ENCODE measurements at places on chromosomes 5 and 9. TPM values are rescaled to one million over a fixed set of nuclear protein-coding genes. Genes with fewer than 3 reads are reported as not detected.

DNA sequence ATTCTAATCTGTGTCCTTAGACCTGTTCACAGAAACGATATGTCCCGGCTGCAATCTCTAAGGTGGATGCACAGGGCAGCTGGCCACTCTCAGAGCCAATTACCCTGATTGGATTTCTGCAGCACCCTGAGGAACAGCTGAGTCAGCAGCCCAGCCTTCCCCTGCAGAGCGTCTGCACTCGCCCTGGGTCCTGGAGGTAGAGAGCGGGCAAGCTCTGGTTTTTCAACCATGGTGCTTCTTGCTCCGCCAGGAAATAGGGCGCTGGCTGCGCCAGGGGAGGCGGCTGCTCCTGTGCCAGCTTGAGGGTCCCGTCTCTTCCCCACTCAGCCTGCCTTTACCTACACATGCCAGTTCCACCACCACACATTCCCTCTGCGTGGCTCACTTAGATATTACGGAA, 19.2 kb downstream of the NDUFS6 start:
- H3K4me1 ChIP-seq, result no peaks in the 10 kb centered on the region
- H3K27ac ChIP-seq, result no peak overlapping the region
- DNase-seq, result peak; percentile 75
- H3K27me3 ChIP-seq, result no peaks in the 10 kb centered on the region
- H3K36me3 ChIP-seq, result peaks cover 51% of the 10 kb centered on the region

GRCh38 chr5:41598011-41598410, 87.6 kb upstream of the PLCXD3 start:
- H3K36me3 ChIP-seq, result no peaks in the 10 kb centered on the region
- no peak overlapping the region for H3K4me3 ChIP-seq
- H3K27ac ChIP-seq, result no peak overlapping the region
- H3K27me3 ChIP-seq, result no peaks in the 10 kb centered on the region

- no peaks in the 10 kb centered on the region for H3K27me3 ChIP-seq
- peaks cover 2% of the 10 kb centered on the region for H3K36me3 ChIP-seq
- no peak for DNase-seq
These were observed 1402.4 kb upstream of the NUDT12 start for GRCh38 chr5:104965006-104965405.

DNA sequence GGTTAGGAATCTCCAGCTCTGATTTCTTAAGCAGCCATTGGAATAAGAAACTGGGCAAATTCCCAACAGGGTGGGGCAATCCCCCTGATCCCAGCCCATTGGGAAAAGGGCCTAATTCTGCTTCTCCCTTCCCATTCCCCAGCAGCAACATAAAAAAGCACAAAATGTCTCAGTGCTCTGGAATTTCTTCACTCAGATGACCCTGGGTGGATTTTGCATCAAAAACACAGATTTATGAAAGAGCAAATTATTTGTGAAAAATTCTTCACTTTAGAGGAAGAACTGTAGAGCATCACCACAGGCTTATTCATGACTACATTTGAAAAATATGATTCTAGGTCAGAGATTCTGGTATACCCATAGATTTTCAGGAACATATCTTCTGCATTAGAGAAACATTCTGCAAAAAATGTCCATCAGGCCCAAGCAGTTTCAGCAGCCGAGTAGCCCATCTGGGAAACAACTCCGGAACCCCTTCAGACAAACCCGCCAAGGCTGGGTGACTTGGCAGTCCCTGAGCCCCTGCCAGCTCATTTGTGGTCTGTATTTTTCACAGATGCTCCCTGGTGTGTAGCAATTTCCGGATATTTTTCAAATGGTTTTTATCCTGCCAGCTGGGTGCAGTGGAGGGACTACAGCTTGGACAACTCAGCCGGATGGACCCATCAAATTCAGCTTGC, 102.1 kb upstream of the RANBP3L start:
- H3K4me1 ChIP-seq, result peaks cover 33% of the 10 kb centered on the region
- peak overlapping the region; percentile 90 for H3K27ac ChIP-seq
- H3K4me3 ChIP-seq, result peak overlapping the region; percentile 13
- peaks cover 4% of the 10 kb centered on the region for H3K27me3 ChIP-seq

GRCh38 chr9:119273325-119273904, 95.8 kb downstream of the BRINP1 start:
- H3K27me3 ChIP-seq, result no peaks in the 10 kb centered on the region
- H3K4me3 ChIP-seq, result no peak overlapping the region
- no peak overlapping the region for H3K27ac ChIP-seq
- no peak for DNase-seq
- H3K36me3 ChIP-seq, result no peaks in the 10 kb centered on the region

- H3K4me3 ChIP-seq, result no peak overlapping the region
- no peak for DNase-seq
- H3K4me1 ChIP-seq, result peaks cover 11% of the 10 kb centered on the region
- no peaks in the 10 kb centered on the region for H3K27me3 ChIP-seq
- peaks cover 10% of the 10 kb centered on the region for H3K36me3 ChIP-seq
These were observed 153.5 kb downstream of the RAPGEF6 start for GRCh38 chr5:131481569-131481968.

- no peaks in the 10 kb centered on the region for H3K36me3 ChIP-seq
- H3K4me1 ChIP-seq, result peaks cover 8% of the 10 kb centered on the region
- H3K27ac ChIP-seq, result no peak overlapping the region
- H3K4me3 ChIP-seq, result no peak overlapping the region
- no peak for DNase-seq
These were observed 21.2 kb upstream of the PCSK5 start for GRCh38 chr9:75869236-75869635.

DNA sequence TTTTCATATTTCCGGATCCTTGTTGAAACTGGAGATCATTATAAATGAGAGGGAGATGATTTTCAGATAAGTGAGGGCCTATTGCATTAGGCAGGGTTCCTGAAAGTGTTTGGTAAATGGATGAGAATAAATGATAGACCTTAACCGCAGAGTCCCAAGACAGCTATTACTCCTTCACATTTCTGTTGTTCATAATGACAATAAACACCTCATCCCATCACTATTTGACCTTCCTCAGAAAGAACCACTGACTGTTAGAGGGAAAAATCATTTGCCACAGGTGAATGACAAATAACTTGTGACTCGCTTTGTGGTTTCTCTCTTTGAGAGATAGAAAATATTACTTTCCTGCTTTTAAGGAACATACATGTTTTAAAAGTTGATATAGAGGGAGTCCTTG, 47.3 kb upstream of the TRMT10B start:
- no peak overlapping the region for H3K27ac ChIP-seq
- no peaks in the 10 kb centered on the region for H3K36me3 ChIP-seq
- no peak for DNase-seq
- peaks cover 55% of the 10 kb centered on the region for H3K27me3 ChIP-seq
- H3K4me3 ChIP-seq, result no peak overlapping the region

DNA sequence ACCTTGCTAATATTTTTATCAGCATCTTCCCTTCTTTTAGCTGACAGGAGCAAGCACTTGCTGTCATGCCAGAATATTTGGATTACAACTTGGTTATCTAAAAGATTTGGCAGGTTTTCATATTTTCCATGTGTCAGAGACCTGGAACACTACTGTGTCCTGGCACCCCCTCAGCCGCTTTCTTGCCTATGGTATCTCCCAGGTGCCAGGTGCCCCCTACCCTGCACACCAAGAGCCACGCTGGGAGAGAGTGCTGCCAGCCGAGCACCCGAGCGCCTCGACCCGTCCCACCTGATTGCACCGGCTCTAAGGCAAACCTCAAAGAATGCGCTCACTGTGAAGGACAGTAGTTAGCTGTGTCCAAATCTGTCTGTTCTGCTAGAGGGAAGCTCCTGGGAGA, 84.8 kb downstream of the GTF3C4 start:
- DNase-seq, result peak; percentile 73
- peaks cover 7% of the 10 kb centered on the region for H3K4me1 ChIP-seq
- peaks cover 30% of the 10 kb centered on the region for H3K27me3 ChIP-seq
- no peak overlapping the region for H3K4me3 ChIP-seq
- H3K36me3 ChIP-seq, result peaks cover 1% of the 10 kb centered on the region

- H3K27me3 ChIP-seq, result no peaks in the 10 kb centered on the region
- DNase-seq, result no peak
- peaks cover 13% of the 10 kb centered on the region for H3K36me3 ChIP-seq
- H3K4me3 ChIP-seq, result no peak overlapping the region
- no peak overlapping the region for H3K27ac ChIP-seq
These were observed 16.7 kb downstream of the MVB12B start for GRCh38 chr9:126343271-126343700.

DNA sequence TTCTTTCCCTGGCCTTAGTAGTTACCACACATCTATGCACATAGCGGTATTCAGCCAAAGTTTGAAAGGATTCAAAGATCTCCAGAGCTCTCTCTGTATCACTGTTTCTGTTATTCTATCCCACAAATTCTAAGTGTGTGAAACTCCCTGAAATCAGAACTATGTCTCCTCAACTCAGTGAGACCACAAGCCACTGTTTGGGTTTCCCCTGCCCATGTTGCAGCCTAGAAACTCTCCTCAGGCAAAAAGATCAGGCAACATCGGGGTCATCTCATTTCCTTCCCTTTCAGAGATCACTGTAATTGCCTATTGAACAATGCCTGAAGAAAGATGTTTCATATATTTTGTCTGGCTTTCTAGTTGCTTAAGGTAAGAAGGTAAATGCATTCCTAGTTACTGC, 135.6 kb downstream of the TMC1 start:
- H3K27me3 ChIP-seq, result peaks cover 24% of the 10 kb centered on the region
- no peak for DNase-seq
- H3K27ac ChIP-seq, result no peak overlapping the region
- peaks cover 10% of the 10 kb centered on the region for H3K4me1 ChIP-seq
- no peaks in the 10 kb centered on the region for H3K36me3 ChIP-seq

DNA sequence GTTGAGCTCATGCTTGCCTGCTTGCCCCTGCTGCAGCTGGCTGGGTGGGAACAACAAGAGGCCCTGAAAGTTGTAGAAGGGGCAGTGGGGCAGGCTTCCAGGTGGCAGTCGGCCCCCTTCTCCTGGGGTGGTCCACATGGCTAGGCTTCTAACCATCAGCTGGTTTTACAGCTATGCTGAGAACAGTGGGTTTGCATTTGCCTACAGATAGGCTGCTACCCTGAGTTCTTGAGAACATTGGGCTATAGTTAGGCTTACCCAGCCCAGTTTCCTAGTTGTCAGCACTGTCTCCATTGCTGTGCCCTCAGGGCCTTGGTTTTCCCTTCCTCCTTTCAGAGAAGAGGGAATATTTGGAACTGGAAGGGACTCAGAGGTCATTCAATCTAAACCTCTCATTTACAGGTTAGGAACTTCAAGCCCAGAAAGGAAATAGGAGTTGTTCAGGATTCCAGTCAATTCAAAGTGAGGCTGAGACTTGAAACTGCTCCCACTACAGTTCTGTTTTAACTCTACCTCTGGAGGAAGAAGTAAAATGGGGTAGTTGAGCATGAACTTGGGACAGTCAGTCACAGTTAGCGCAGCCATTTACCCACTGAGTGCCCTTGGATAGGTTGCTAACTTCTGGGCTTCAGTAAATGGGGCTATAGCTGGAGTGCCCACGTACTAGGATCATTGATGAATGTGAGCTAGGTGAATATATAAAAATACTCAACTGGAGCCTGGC, 11.5 kb downstream of the LARP1 start:
- peaks cover 68% of the 10 kb centered on the region for H3K4me1 ChIP-seq
- DNase-seq, result no peak
- no peak overlapping the region for H3K27ac ChIP-seq
- H3K36me3 ChIP-seq, result peaks cover 2% of the 10 kb centered on the region
- H3K4me3 ChIP-seq, result no peak overlapping the region

GRCh38 chr9:6764950-6765349, 7.2 kb downstream of the KDM4C start:
- H3K27ac ChIP-seq, result no peak overlapping the region
- no peaks in the 10 kb centered on the region for H3K36me3 ChIP-seq
- H3K4me1 ChIP-seq, result peaks cover 22% of the 10 kb centered on the region
- DNase-seq, result no peak

- H3K4me1 ChIP-seq, result peaks cover 42% of the 10 kb centered on the region
- H3K4me3 ChIP-seq, result no peak overlapping the region
- no peak for DNase-seq
- peaks cover 12% of the 10 kb centered on the region for H3K36me3 ChIP-seq
These were observed 34.0 kb downstream of the BOD1 start for GRCh38 chr5:173582216-173583111.

DNA sequence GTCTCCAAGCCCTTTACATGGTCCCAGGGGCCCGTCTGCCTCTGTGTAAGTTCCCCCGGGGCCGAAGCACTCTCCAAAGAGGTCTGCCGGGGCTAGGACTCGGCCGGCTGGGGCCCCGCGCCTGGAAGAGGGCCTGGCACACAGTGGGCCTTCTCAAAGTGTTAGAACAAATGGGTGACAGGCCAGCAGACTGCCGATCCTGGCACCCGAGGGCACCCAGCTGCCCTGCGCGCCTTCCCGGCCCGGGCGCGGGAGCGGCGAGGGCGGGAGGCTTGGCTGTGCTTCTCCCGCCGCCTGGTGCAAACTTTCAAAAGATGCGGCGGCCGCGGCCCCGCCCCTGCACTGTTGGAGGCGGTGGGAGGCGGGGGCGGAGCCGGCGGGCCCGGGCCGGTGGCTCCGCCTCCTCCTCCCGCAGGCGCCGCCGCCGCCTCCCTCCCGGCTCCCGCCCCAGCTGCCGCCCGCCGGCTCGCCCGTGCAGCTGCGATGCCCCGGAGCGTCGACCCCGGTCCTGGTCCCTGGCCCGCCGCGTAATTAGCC, at the start of gene NEURL1B:
TSS of gene NEURL1B (plus strand) at position 442 of the 537 bp plus-strand sequence. CDS start 144 bp downstream, outside the sequence.
- peaks cover 3% of the 10 kb centered on the region for H3K27me3 ChIP-seq
- peaks cover 22% of the 10 kb centered on the region for H3K4me1 ChIP-seq
- no peak within 1 kb of the TSS for H3K27ac ChIP-seq
- peak within 1 kb of the TSS; percentile 64 for H3K4me3 ChIP-seq
- H3K36me3 ChIP-seq, result no peaks in the 10 kb centered on the region
- DNase-seq, result no peak

DNA sequence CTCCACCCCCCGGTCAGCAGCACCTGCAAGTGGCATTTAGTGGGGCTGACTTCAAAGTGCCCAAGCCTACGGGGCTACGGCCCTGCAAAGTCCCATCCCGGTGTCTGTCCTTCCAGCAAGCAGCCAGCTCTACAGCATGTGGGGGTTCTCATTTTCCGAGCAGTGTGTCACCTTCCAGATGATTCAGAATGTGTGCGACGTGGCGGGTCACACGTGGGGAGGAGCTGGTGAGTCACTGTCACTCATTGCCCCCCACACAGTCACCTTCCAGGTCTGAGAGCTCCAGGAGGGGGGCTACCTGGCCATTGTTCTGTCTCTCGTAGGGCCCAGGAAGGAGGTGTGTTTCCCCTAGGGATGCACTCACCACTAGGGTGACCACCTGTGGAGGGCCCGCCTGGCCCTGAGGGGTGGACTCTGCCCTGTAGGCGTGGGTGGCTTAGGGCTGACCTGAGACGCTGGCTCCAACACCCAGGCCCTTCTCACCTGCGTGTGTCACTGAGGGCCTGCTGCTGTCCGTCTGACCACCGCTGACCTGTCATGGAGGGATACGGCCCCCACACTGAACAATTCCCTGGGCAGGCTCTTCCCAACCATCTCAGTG, 70.2 kb downstream of the SEMA4D start:
- H3K36me3 ChIP-seq, result no peaks in the 10 kb centered on the region
- DNase-seq, result peak; percentile 43
- no peak overlapping the region for H3K27ac ChIP-seq
- H3K27me3 ChIP-seq, result no peaks in the 10 kb centered on the region
- no peak overlapping the region for H3K4me3 ChIP-seq

DNA sequence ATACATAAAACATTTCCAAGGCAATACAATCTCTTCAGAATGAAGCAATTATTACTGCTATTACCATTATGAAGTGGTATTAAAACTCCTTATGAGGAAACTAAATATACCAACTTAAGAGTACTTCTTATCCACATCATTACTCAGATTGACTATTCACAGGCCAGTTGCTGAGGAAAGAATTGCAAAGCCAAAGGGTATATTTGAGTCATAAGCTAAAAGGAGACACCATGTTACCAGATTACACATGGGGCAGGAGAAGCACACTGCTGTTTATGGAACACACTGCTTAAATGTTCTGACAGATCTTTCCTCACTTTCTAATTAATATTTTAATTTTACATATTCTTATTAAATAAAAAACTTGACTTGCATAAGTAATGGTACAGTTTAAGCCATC, 1726.4 kb upstream of the NUDT12 start:
- H3K4me3 ChIP-seq, result no peak overlapping the region
- H3K4me1 ChIP-seq, result no peaks in the 10 kb centered on the region
- no peaks in the 10 kb centered on the region for H3K36me3 ChIP-seq
- DNase-seq, result no peak
- no peaks in the 10 kb centered on the region for H3K27me3 ChIP-seq

S1PR3 gene
- total RNA-seq, result 5.2 TPM

All from chondrocyte (in vitro differentiated cells).